ENCODE measurements at places on chromosomes 4 and X.

DNA sequence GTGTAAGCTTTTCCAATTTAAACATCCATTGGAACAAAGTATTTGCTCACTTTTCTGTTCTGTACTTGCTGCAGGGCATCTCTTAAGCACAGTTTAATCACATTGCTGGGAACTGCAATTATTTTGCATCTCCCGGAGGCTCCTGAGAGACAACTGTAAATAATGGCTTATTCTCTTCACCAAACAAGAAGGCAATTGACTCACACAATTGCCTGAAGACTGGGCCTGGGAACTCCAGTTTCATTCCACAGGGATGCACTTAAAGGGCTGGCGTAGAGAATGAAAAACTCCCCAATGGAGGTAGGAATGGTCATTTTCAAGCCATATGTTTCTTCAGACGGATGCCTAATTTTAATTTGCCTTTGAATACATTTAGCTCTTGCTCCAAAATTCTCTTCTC lies 29.5 kb downstream of the TFDP3 start:
- DNase-seq: no peak

GRCh38 chr4:164514765-164515164 lies 239.2 kb upstream of the SMIM31 start:
- no peak for DNase-seq

DNA sequence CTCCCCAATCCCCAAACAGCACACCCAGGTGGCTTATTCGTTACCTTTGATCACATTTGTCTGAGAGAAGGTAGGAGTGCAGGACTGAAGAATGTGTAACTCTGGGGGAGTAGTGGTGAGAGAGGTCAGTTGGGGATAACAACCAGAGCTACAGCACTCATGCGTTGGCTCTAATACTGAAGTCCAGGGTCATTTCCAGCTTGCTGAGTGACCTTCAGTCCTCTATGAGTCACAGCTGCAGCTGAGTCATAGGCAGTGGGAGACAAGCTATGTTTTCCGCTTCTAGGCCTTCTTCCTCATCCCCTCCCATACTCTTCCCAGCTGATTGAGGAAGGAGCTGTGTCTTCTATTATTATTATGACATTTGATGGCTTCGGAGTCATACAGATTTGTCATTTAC lies 31.6 kb upstream of the CT47C1 start:
- DNase-seq: peak; percentile 26

- no peak for DNase-seq
Observed at GRCh38 chr4:162681212-162681611, 485.5 kb downstream of the NAF1 start.

GRCh38 chr4:83932750-83933391 lies 397.0 kb downstream of the GPAT3 start:
- no peak for DNase-seq

DNA sequence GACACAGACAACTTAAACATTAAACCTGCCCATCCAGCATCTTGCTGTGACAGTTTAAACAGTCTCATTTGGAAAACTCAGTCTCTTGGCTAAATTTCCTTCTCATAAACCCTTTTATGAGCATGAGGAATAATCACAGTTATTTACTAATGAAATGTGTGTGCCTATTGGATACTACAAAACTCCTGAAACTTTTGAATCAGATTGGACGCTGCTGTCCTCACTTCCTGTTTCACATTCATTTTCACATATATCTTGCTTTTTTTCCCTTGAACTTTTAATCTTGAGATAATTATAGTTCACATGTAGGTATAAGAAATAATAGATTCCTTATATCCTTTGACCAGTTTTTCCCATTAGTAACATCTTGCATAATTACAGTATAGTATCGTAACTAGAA lies 111.7 kb downstream of the CDKL5 start:
- DNase-seq: no peak

GRCh38 chrX:40094900-40095582 lies 2.7 kb downstream of the BCOR start:
- no peak for DNase-seq

DNA sequence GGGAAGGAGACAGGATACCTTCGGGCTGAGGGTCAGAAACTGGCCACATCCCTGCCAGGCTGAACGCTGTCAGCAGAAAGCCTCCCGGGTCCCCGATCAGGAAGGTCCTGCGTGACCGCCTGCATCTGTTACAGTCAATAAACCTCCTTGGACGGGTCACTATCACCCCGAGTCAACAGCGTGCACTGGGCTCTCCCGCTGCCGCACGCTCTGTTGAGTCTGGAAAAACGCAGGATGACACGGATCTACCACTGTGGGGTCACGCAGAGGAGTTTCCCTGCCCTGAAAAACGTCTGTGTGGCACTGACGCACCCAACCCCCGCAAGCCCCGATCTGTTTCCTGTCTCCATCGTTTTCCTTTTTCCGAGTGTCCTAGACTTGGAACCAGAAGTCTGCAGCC lies 12.1 kb downstream of the PPP2R3B start:
- DNase-seq: no peak

GRCh38 chr4:112840619-112841018 lies 203.7 kb downstream of the LARP7 start:
- no peak for DNase-seq
